Right hindlimb (tissue), 1 donor: ENCODE measurements at places on chromosomes 3 and 15.

GRCh38 chr3:137105277-137105977 lies 147.6 kb downstream of the IL20RB start:
- DNase-seq, result peak; percentile 30

- DNase-seq, result no peak
Measured at GRCh38 chr3:152196782-152197181, 71.9 kb upstream of the MBNL1 start.

GRCh38 chr3:24829629-24830229 lies 335.1 kb upstream of the THRB start:
- DNase-seq, result peak; percentile 37

GRCh38 chr3:16151109-16151508 lies 23.4 kb upstream of the GALNT15 start:
- DNase-seq, result peak; percentile 54

GRCh38 chr3:23254282-23254681 lies 51.2 kb downstream of the UBE2E2 start:
- no peak for DNase-seq

DNA sequence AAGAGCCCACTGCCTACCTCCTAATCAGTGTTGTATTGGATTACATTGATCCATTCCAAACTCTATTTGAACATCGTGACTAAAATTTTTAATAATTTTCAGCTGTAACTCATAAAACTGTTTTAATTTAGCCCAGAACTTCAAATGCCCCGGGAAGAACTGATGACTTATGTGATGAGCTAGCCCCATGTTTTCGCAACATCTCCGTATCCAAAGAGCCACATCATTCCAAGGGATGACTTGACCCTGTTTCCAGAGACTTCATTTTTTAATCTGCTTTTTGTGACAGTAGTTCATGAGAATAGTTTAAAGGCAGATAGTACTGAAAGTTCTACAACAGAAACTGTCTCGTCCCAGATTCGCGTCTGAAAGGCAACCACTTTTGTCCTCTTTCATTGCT lies 97.4 kb downstream of the STAC start:
- DNase-seq, result no peak

- DNase-seq, result peak; percentile 12
Measured at GRCh38 chr15:68317281-68318007, 39.9 kb downstream of the FEM1B start.

- DNase-seq, result no peak
Measured at GRCh38 chr3:107627962-107628542, 105.3 kb downstream of the BBX start.
